ENCODE measurements at places on chromosomes 6 and 20.
A peak's percentile ranks its signal among the peaks of the same experiment; 100 is the strongest.

- DNase-seq = no peak
Measured at GRCh38 chr20:18090044-18090443, 32.3 kb upstream of the OVOL2 start.

GRCh38 chr6:38350942-38351341, 288.8 kb downstream of the BTBD9 start:
- no peak for DNase-seq

GRCh38 chr20:47611785-47612184, 110.1 kb downstream of the NCOA3 start:
- no peak for DNase-seq

- DNase-seq = no peak
Measured at GRCh38 chr6:72654071-72654621, 32.3 kb downstream of the KCNQ5 start.

DNA sequence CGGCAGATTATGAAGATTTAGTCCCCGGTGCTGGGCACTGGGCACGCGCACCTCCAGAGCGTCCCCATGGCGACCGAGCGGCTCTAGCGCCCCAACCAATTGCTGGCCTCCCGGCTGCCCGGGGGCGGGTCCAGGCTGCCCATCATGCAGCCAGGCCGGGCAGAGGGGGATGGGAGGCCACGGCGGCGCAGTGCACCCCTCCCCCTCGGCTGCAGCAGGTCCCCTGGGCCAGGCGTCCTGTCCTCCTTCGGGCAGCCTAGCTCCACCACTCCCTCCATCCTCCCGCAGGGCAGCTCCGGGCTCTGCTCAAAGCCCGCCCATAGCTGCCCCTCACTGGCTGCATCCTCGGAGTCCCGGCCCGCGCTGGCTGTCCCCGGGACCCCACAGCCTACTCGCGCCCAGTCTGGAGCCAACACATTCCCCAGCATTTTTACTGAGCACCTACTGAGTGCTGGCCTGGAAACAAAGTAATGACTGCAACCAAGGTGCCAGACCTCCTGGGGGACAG, 99.4 kb downstream of the ASXL1 start:
- DNase-seq = peak; percentile 82

GRCh38 chr6:161057103-161058091, 65.8 kb downstream of the MAP3K4 start:
- DNase-seq = no peak

DNA sequence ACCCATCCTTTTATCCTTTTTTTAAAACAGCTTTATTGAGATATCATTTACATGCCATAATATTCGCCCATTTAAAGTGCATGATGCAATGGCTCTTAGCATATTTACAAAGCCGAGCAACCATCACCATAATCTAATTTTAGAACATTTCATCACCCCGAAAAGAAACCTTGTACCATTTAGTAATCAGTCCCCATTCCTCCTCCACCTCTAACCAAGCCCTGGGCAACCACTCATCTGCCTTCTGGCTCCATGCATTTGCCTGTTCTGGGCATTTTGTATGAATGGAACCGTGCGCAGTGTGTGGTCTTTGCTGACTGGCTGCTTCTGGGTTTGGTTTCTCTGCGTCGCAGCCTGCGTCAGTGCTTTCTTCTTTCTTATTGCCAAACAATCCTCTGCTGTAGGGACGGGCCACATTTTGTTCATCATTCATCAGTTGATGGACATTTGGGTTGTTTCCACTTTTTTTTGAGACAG, 10.2 kb upstream of the EEF1A2 start:
- DNase-seq = no peak

GRCh38 chr20:33785503-33785902, 25.6 kb upstream of the CHMP4B start:
- no peak for DNase-seq

DNA sequence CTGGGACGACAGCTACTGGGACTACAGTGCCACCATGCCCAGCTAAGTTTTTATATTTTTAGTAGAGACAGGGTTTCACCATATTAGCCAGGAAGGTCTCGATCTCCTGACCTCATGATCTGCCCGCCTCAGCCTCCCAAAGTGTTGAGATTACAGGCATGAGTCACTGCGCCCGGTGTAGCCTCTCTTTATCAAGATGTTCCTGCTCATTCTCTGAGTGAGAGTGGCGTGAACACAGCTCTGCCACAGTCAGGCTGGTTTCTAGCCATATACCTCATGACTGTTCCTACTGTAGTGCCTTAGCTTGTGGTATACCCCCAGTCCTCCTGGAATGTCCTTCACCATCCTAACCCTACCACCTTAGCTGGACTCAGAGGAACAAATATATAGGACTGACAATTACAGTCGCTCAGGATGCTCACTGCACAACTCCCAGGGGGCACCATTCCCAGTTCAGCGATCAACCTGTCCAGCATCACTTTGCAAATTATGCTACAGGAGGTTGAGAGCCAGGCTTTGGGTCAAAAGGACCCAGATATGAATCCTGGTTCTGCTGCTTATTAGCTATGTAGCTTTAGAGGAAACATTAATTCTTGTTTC, 86.3 kb downstream of the CHMP4B start:
- no peak for DNase-seq

GRCh38 chr6:166109608-166110007, 58.0 kb downstream of the TBXT start:
- DNase-seq = no peak

DNA sequence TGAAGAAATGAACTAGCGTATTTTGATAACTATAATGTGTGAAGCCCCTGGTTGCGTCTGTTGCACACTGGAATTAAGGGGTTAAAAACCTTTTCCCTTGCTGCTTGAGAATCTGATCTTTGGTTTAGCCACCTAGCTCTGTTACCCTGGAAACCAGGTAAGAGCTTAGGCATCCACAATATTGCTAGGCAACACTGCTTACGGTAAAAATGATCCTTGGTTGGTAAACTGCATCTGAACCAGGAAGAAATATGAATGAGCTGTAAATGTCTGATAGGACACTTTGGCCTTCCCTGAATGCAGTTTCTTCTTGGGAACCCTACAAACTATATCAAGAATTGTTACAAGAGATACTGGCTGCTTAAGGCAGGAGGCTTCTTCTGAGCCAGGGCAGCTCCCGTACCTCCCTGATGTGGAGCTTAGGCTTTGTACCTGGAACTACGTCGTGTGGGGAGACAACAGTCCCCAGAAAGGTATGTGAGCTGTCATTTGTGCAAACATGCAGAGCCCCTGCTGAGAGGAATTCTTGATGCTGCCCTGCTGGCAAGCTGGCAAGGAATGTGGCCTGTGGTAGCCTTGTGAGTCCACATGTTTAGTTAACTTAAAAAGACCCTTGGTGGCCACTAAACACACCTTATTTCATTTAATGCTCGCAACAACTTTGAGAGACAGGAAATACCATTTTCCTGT, 18.4 kb downstream of the UBE3D start:
- DNase-seq = no peak

DNA sequence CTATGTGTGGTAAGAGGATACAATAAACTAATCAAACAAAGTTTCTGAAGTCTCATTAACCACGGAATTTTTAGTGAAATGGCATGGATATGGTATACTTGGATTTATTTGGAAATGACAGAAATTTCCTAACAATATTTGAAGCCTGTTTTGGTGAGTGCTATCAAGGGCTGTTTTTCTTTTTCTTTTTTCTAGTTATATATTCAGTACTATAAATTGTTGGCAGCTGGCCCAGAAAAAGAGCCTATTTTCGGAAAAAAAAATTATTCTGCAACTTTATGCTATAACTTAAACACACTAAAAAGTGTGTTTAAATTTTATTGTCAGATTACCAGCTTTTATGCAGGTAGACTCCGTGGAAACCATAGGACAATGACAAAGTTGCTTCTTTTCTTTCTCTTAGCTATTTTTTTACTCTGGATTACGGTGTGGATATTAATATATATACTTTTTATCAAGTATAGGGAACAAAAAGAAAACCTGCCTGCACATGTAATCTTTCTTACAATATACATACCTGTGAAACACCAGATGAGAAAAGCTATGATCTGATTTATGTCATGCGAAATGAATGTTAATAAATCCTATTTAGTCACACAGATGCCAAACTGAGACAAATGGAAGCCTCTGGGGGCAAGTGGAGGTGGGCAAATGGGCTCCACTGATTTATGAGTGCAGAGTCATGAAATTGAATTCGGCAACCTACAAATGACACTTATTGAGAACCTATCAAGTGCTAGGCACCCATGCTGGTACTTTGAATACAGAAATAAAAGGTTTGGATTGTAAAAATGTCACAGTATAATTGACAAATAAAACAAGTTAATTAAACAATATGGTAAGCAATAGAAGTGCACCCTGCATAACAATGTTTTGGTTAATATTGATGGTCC, 919.5 kb upstream of the FLRT3 start:
- DNase-seq = no peak

DNA sequence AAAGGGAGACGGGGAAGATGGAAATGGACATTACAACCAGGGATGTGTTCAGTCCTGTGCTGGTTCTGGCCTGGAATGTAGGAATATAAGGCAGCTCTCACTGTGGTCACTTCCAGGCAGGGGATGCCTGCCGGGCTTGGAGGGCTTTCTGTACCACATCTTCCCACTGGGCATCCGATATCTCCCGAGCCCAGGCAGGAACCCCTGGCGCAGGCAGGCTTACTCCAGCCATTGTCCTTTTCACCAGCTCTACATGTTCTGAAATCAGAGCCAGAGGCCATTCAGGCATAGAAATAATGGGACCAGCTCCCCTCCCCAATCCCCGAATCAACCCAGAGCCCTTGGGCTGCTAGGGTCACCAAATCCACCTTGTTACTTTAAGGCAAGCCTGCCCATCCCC, 1.4 kb downstream of the MEA1 start:
- no peak for DNase-seq

GRCh38 chr6:108435391-108435790, 125.3 kb upstream of the FOXO3 start:
- DNase-seq = no peak

GRCh38 chr6:109265530-109265929, 116.7 kb downstream of the CD164 start:
- DNase-seq = no peak

DNA sequence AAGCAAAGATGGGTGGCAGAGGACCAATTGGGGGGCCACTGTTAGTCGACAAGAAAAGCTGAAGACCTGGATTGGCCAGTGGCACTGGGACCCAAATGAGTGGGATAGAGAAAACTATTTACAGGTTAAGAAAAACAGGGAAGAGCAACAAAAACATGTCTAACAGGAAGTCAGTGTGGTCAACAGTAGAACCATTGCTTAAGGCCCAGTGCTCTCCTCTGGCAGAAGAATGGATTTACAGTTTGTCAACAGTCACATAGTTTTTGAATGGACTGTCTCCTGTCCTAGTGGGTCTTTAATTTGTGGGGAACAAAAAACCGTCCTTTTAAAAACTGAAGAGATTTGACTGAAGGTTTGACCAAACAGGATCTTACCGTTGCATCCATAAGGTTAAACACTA, 12.1 kb upstream of the WTAP start:
- no peak for DNase-seq

DNA sequence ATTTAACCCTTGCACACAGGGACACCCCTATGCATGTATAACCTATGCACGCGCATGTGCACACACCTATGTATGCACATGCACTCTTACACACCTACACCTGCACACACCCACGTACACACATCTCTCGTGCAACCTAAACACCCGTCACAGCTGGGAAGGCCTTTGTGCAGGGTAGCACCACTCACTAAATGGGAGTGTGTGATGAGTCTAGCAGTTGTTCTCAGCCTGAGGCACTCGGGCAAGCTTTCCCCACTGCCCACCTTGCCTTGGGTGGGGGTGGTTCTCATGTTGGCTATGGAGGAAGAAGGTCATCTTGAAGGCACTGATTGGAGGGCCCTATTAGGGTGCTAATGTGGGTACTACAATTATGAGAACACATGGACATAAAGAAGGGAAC, 85.8 kb downstream of the DLL1 start:
- DNase-seq = no peak

DNA sequence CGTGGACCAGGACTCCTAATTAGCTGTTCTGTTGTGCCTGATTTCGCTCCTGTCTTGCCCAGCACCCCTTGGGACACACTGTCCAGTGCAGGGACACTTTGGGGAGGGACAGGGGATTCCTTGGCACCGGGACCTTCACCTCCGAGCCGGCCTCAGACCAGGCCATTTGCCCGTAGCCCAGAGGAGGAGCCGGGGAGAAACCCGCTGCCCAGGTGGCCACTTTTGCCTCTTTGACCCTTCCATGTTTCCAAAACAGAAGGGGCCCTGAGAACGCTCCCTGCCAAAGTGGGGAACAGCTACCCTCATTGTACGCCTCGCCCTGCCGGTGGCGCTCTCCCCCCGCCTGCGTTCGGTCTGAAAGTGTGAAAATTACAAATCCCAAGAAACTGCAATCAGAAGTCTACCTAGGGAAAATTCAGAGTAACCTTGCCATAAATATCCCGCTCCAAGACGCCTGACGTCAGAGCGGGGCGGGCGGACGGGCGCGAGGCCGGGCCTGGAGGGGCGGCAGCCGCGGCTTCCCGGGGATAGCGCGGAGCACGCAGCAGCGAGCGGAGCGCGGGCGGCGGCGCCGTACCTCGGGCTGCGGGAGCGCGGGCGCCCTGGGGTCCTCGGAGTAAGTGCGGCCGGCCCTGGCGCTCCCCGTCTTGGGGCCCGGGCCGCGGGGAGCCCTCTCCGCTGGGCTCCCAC, at the start of gene DAAM2:
Gene DAAM2 (plus strand): TSS at position 527 of the 690 bp plus-strand sequence. CDS start 63,927 bp downstream, outside the sequence.
- no peak for DNase-seq

DNA sequence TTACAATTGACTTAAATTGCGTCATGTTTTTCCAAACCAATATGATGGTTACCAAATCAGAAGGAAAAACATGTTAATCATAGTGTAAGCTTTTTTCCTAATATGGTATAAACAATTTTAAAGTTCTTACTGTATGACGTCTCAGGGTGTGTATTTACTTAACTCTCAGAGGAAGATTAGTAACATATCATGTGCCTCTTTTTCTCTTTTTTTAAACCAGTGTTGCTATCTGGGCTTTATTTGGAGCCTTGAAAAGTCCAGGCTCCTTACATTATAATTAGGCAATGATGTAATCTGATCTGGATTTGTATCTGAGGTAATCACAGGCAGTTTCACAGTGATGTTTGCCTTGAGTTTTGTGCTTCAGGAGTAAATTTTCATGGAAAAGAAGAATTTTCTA, 20.4 kb upstream of the RAB23 start:
- DNase-seq = peak; percentile 15

DNA sequence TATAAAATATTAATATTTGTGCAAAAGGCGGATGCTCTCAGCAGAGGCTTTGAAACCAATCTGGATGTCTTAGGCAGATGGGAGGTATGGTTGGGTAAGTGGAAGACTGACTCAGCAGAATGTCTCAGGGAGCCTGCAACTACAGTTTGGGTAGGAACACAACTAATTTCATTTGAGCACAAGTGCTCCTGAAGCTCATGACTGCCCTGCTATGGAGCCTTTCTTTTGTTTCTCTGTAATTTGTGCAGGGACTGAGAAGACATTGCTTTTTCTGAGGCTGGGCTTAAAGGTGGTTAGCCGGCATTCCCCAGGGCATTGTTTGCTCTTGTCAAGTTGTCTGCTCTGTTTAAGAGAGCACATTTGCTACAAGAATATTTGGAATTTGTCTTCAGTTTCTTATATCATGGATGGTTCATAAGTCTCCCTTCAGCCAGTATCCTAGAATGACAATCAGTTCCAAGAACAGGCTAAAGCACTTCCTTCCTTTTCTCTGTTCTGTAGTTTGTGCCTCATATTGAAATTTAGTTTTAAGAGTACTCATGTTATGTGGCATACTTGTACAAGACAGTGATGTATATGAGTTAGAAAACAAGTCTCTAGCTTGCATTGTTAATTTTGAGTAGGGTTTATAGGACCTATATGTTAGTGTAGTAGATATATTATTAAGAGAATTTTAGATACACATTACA, 208.3 kb downstream of the ZFAND3 start:
- DNase-seq = no peak
